ENCODE measurements at places on chromosomes 2 and 18.

GRCh38 chr2:186716899-186717298 lies 23.0 kb downstream of the FAM171B start:
- ATAC-seq, result no peak

DNA sequence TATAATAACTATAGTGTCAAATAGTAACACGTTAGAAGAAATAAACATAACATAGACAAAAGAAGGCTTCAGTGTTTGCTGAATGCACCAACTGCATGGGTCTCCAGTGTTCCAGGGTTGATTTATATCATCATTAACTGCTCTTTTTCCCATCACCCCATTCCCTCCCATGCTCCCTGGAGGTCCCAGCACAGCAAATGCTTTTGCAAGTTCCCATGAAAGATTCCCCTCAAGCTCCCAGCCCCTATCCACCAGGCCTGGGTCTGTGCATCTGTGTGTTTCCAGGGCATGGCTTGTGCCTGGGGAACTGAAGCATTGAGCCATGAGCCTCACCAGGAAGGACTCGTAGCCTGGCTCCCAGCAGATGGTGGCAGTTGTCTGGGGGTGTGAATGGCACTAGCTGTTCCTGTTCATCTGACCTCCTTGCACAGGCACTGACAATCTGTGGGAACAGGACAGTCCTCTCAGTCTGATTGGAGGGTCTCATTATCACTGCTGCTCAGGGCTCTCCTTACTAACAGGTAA lies 164.6 kb upstream of the RMP24 start:
- no peak for ATAC-seq

DNA sequence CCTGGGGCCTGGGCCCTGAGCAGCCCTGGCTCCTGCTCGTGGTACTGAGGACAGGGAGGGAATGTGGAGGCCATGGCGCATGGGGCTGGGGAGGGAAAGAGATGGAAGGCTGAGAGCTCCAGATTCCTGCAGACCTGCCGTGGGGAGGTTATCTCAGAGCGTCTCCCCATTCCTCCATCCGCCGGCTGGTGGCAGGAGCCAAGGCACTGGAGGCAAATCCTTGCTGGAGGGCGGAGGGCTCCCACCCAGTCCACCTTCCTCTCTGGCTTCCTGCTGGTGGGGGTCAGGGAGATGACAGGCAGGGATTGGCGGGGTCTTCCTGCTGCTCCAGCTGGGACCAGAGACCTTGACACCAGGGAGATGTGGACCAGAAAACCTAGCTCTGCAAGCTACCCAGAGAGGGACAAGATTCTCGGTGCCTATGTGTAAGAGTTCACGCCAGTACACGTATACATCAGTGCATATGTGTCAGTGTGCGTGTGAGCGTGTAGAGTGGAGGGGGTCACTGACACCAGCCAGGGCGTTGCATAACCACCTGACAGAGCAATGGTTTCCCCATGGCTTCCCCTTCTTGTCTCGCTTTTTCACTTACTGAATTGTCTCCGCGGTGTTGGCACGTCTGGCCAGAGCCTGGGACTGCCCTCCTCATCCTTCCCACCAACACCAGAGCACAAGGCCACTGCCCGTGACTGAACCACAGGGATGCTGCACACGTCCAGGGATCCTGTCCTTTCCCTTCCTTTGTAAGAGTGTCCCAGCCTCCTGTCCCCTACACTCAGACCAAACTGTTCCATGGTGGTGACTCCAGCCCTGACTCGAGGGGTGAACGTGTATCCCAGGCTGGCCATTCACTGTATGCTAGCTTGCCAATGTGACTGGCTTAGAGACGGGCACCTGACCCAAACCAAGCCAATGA lies 15.8 kb upstream of the SEMA4C start:
- ATAC-seq, result no peak

- peak; percentile 74 for ATAC-seq
These were observed 7.6 kb upstream of the LPIN1 start for GRCh38 chr2:11738589-11739436.

GRCh38 chr2:121583555-121583954 lies 52.9 kb downstream of the RNU4ATAC start:
- peak; percentile 58 for ATAC-seq

DNA sequence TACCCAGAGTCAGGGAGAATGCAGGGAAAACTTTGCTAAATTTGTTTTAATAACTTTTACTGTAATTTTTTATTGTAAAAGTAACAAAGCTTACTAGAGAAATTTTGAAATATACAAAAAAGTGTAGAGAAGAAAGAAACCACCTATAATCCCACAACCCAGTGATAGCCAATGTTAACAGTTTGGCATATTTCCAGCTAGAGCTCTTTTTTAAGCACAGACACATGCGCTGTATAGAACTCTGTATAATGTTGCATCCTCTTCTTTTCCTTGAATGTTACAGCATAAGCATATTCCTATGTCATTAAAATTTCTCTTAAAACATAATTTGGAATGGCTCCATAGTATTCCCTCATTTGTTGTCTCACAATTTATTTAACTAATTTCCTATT lies 37.4 kb upstream of the EPAS1 start:
- no peak for ATAC-seq

- no peak for ATAC-seq
These were observed 69.0 kb upstream of the DSG1 start for GRCh38 chr18:31248783-31249521.

GRCh38 chr2:6787376-6787775 lies 78.3 kb downstream of the CMPK2 start:
- no peak for ATAC-seq
